ENCODE measurements at places on chromosomes 7 and 10. TPM values are rescaled to one million over a fixed set of nuclear protein-coding genes. Genes with fewer than 3 reads are reported as not detected.

Gene PLXNA4
- not detected for total RNA-seq

Gene HOXA9
- total RNA-seq = 25.1 TPM

Gene OR9A2
- not detected for total RNA-seq

Gene SUGCT
- total RNA-seq = 128 TPM

Gene ATP5MK
- 152 TPM for total RNA-seq

Gene IFIT1B
- not detected for total RNA-seq

Gene GJC3
- not detected for total RNA-seq

Gene GPR141
- not detected for total RNA-seq

Gene TMEM176B
- not detected for total RNA-seq

GRCh38 chr10:35526746-35527145 is 78.4 kb upstream of the GJD4 start:
- DNase-seq = no peak

- DNase-seq = no peak
Measured at GRCh38 chr7:128265156-128265905, 24.3 kb downstream of the LEP start.

DNA sequence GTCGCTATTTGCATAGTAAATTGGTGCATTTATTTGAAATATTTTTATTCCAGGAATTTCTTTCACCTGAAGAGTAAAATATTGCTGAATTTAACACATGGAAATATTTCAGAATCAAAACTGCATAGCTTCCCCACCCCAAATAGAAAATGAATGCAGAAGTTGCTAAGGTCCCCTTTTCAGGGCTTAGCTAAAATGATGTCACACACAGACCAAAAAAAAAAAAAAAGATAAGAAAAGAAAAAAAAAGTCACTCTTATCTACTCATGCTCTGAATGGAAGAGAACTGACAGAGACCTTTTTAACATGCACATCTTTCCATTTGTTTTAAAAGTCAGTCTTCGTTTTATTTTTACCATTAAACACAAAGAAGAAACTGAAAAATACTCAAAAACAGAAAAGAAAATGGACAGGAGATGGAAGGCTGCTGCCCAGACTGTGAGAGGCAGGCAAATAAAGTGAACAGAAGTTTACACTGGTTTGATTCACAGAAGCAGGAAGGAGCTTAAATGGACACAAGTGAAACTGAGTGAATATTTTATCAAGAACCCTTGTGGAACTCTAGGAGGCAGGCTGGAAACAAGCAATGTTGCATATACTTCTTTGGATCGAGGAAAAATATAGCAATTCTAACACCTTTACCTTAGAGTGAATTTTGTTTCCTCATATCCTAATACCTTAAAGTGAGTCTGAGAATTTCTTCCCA is 32.0 kb downstream of the PSMC2 start:
- DNase-seq = no peak

- DNase-seq = no peak
Measured at GRCh38 chr7:118572604-118573003, 348.1 kb downstream of the ANKRD7 start.

GRCh38 chr7:132666071-132666773 is 90.0 kb upstream of the PLXNA4 start:
- DNase-seq = peak; percentile 4

- no peak for DNase-seq
Measured at GRCh38 chr7:158411232-158411950, 176.2 kb downstream of the PTPRN2 start.

DNA sequence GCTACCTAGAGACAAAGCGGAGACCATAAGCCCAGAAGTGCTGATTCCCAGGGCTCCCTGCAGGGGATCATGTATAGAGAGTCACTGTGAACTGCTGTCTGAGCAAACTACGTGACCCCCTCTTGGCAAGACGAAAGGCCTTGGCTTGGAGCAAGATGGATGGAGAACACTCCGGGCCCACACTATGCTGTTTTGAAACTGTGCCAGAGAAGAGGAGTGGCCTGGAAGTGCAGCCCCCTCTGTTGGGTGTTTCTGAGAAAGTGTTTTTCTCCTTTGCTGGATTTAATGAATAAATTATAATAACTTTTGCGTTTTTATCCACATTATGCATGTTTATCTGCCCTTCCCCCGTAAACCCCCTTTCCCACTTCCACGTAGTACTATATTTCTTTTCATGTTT is 639.3 kb upstream of the GALNT17 start:
- no peak for DNase-seq

DNA sequence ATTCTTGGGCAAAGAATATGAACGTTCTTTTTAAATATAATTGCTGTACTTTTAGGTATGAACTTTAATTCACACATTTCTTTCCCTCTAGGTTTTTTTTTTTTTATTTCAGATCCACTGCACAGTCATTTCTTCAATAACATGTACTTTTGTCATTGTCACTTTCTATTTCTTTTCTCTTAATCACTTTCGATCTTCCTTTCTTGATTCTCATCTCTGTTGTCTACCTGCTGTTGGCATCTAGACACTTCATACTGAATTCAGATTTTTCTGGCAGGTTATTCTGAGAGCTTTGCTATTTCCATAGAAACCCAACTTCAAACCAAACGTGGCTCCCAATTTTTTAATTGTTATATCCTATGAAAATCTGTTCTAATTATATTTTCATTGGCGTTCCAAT is 211.7 kb upstream of the KLF6 start:
- no peak for DNase-seq

DNA sequence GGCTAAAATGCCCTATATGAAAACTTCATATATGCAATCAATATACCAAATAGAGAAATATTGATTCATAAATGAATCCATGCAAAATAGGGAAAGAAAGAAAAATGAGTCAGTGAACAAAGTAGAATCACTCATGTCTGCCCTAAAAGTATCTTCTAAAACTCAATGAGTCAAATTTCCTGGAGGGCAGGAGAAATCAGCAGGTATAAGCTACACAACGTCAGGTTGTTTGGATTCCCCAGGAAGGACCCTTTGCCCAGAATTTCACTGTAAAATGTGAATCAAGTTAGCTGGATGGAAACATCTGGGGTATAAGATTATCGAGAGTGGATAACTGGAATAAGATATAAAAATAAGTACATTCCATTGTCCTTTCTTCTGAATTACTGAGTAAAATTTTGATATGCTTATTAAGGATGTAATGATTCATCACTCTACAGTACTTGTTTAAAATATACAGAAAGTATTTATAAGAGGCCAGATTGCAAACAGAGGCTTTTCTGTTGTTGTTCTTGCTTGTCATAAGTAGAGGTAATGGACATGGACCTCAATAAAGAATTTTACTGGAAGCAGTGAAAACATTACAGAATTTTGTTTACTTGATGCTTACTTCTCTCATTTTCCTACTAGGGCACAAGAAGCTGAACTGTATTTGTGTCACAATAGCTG is 99.0 kb downstream of the AGMO start:
- no peak for DNase-seq

GRCh38 chr7:130486114-130486953 is 5.6 kb upstream of the MEST start:
- DNase-seq = no peak

DNA sequence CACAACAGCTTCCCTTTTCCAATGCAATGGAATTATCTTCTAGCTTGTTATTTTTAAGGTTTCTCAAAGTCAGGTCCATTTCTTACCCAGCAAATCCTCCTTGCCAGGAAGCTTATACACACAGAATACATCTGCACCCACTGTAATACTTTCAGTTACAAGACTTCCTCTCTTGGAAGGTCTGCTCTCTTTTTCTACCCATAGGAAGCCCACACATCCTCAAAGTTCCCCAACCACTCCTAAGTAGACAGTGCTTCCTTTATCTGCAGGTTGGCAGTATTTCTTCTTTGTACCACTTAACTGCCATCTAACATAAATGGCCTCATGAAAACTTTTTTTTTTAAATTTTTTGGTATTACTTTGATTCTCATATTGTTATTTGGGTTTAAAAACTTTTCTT is 155.6 kb downstream of the TAX1BP1 start:
- DNase-seq = no peak

GRCh38 chr10:84095811-84096497 is 43.4 kb upstream of the GHITM start:
- DNase-seq = no peak

DNA sequence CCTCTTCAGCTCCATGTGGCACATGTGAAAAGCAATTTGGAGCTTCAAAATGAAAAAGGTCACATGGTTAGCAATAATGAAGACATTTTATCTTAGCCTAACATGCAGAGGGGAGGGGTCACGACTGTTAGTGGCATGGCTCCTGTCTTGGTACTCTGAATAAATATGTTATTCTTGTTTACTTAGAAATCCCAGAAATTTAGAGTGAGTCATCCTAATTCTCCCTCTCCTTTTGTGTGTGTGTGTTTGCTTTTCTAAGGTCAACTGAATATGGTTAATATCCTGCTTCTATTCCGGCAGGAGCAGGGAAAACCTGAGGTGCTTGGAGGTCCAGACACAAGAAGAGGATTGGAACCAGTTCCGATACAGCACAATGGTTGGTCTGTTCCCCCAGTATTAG is 17.6 kb downstream of the BCCIP start:
- DNase-seq = no peak

DNA sequence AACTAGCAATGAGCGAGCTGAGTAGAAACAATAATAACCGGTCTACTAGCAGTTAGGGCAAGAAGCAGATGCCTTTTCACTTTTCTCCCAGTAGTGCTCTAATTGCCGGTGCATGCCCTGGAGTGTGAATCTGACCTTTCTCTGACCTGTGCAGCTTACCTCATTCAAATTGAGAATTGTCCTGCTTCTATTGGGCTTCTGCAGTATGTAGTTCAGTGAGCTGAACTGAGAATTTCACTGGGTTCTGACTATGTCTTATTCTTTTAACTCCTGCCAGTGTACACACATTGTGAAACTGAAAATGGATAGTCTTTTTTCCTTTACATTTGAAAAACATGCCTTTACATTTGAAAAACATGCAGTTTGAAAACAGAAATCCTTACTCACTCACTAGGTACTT is 157.9 kb upstream of the GRM3 start:
- DNase-seq = no peak

GRCh38 chr10:95840121-95840520 is 67.7 kb upstream of the CC2D2B start:
- DNase-seq = no peak

DNA sequence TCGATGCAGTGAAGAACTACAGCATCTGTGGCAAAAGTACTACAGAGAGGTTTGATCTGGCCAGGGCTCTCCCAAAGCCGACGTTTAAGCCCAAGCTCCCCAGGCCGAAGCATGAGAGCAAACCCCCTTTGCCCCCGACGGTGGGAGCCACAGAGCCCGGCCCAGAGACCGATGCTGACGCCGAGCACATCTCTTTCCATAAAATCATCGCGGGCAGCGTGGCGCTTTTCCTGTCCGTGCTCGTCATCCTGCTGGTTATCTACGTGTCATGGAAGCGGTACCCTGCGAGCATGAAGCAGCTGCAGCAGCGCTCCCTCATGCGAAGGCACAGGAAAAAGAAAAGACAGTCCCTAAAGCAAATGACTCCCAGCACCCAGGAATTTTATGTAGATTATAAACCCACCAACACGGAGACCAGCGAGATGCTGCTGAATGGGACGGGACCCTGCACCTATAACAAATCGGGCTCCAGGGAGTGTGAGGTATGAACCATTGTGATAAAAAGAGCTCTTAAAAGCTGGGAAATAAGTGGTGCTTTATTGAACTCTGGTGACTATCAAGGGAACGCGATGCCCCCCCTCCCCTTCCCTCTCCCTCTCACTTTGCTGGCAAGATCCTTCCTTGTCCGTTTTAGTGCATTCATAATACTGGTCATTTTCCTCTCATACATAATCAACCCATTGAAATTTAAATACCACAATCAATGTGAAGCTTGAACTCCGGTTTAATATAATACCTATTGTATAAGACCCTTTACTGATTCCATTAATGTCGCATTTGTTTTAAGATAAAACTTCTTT is 2.3 kb downstream of the LRRTM3 start:
- DNase-seq = no peak

GRCh38 chr10:80609331-80609730 is 71.6 kb downstream of the SH2D4B start:
- DNase-seq = no peak

DNA sequence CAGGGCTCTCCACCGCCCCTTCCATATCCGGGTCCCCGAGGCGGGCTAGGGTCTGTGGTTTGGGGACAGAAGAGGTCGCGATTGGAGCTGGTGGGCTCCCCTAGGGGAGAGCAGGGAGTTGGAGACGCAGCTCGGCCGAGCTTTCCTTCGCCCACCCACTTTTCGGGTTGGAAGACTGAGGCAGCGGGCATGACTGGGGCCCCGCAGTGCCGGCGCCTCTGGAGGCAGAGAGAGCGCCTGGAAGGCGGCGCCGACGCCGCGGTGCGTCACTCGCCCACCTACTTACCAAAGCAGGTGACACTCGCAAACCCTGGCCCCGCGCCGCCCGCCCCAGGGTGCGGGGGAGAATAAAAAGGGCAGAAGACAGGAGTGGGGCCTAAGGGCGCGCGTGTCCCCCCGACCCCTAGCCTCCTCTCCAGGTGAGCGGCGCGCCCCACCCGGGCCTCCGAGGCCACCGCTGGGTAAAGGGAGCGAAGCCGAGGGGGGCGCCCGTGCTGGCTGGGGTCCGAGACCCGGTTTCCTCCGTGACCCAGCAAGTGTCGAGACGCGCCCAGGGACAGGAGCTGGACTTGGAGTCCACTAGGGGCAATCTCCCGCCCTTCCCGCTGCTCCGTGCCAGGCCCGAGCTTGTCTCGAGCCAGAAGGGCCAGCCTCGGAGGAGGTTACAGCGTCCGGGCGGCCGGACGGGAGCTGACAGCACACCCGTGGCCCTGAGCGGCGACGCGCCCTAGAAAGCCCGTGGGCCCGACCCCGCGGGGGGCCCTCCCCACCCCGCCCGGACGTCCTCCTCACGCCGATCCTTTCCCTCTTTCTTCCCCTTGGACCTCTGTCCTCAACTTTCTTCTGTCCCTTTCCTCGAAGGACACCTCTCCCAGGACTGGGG is 34.4 kb upstream of the GRID1 start:
- DNase-seq = peak; percentile 25

- DNase-seq = no peak
Measured at GRCh38 chr10:72649291-72649690, 23.4 kb upstream of the MICU1 start.

GRCh38 chr7:22364900-22365299 is 7.9 kb upstream of the RAPGEF5 start:
- no peak for DNase-seq

- DNase-seq = no peak
Measured at GRCh38 chr10:12635127-12635541, 285.8 kb downstream of the CAMK1D start.

DNA sequence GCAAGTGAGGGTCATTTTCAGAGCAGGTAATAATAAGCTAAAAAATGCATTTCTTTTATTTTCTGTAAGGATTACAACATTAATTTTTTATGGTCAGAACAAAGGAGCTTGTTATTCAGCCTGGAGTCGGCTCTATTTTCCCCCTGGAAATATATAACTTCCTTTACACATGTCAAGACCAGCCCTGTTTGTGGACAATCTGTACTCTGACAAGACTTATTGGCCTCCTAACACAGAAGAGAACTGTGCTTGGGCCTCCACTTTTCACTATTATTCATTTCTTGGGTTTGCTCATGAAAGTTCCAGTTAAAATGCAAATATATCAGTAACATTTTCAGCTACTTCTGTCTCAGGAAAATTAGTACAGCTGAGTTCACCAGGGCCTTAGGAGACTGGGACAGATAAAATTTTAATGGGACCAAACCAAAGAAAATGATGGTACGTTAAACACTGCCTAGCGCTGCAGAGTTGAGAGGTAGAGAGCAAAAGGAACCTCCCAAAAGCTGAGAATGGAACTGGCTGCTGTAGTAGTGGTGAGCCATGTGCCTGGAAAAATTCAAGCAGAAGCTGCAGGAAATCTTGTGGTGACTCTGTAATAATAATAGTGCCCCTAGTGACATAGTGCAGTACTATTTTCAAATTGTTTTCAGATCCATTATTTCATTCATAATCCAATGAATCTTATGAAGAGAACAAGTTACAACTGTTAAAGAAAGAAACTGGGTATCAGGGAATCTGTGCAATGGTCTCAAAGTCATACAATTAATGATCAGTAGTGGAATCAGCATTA is 227.2 kb upstream of the KIAA1217 start:
- DNase-seq = peak; percentile 17
